PC-9 (cell line): ENCODE measurements at places on chromosomes 6 and 20. TPM values are rescaled to one million over a fixed set of nuclear protein-coding genes. Genes with fewer than 3 reads are reported as not detected.

ANGPT4 gene
- not detected in 2 replicates for total RNA-seq

RNF39 gene
- total RNA-seq = 7.3 and 7.5 TPM in 2 replicates

CLVS2 gene
- not detected in 2 replicates for total RNA-seq

ELOVL2 gene
- 0.23 and 0.41 TPM in 2 replicates for total RNA-seq

SLC26A8 gene
- total RNA-seq = not detected in 2 replicates

- peak; percentile 81 for DNase-seq
- no peaks in the 10 kb centered on the region for H3K27me3 ChIP-seq
- H3K4me3 ChIP-seq = peak overlapping the region; percentile 11; the same call in 1 of the 2 replicates
- H3K27ac ChIP-seq = peak overlapping the region; percentile 72
- no peaks in the 10 kb centered on the region for H3K36me3 ChIP-seq
Observed at GRCh38 chr6:104253236-104253635, 606.5 kb downstream of the HACE1 start.

- no peaks in the 10 kb centered on the region for H3K36me3 ChIP-seq
- no peak overlapping the region for H3K4me3 ChIP-seq
- H3K27me3 ChIP-seq = no peaks in the 10 kb centered on the region
- no peaks in the 10 kb centered on the region for H3K4me1 ChIP-seq
- peak; percentile 3 for DNase-seq
- H3K27ac ChIP-seq = no peak overlapping the region
Observed at GRCh38 chr6:130923350-130923749, 96.1 kb downstream of the SMLR1 start.

- H3K4me1 ChIP-seq = no peaks in the 10 kb centered on the region
- H3K27me3 ChIP-seq = no peaks in the 10 kb centered on the region
- H3K4me3 ChIP-seq = no peak overlapping the region
- no peak for DNase-seq
- no peak overlapping the region for H3K27ac ChIP-seq
Observed at GRCh38 chr6:1965596-1966224, 279.7 kb downstream of the GMDS start.

DNA sequence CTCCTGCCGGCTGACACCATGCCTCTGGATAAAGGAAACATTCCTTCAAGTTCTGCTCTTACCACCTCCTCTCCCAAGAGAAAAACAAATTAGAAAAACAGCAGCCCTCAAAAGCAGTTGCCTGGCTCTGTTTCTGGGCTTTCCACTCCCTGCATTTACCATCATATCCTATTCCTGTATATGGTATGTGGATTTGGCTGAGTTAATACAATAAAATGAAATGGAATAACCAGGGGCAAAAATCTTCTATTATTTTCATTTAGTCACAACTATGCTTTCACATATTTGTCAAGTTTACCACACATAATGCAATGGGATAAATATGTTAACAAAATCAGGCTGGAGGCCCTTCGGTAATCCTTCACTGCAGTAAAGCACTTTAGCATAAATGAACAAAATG is 34.3 kb downstream of the COL12A1 start:
- H3K4me1 ChIP-seq = peaks cover 8% of the 10 kb centered on the region; the same call in 1 of the 2 replicates
- H3K36me3 ChIP-seq = no peaks in the 10 kb centered on the region
- H3K27me3 ChIP-seq = no peaks in the 10 kb centered on the region
- DNase-seq = no peak
- no peak overlapping the region for H3K4me3 ChIP-seq
- no peak overlapping the region for H3K27ac ChIP-seq

DNA sequence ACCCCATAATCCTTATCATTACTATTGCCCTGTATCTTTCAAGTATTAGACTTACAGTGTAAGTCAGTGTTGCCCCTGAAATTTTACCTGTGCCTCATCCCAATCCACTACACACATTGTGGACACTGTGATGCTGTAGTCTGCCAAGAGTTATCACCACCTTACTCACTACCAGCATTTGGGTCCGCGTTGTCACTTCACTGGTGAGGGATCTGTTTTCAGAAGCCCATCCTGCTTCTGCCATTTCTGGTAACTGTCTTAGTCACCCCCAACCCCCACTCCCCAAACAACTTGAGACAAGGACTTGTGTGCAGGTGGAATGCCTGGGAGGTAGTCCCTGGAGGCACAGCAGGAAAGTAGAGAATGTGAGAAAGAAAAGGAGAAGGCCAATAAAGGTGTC is 6.0 kb upstream of the RAB44 start:
- H3K4me3 ChIP-seq = no peak overlapping the region
- peaks cover 27% of the 10 kb centered on the region for H3K4me1 ChIP-seq
- no peak for DNase-seq
- H3K27me3 ChIP-seq = no peaks in the 10 kb centered on the region

- H3K27ac ChIP-seq = no peak overlapping the region
- DNase-seq = no peak
- no peak overlapping the region for H3K4me3 ChIP-seq
Observed at GRCh38 chr20:46205349-46205748, 87.2 kb downstream of the CD40 start.

DNA sequence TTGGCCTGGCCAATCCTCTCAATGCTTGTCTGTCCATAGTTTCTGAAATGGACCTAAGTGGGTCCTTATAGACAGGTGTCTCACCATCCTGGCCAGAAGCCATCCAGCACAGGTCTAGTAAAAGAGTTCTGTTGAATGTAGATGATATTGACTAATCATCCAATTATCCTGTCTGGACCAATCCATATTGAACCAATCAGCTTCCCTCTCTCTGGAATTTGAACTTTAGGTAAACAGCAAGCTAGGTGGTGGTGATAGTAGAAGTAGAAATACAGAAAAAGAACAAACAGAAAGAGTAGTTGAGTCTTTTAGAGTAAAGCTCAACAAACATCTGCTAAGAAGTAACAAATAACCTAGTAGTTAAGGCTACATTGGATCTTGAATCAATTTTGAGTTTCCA is 9.5 kb upstream of the PNRC1 start:
- H3K27me3 ChIP-seq = no peaks in the 10 kb centered on the region
- no peak overlapping the region for H3K4me3 ChIP-seq
- no peak overlapping the region for H3K27ac ChIP-seq
- H3K36me3 ChIP-seq = no peaks in the 10 kb centered on the region

DNA sequence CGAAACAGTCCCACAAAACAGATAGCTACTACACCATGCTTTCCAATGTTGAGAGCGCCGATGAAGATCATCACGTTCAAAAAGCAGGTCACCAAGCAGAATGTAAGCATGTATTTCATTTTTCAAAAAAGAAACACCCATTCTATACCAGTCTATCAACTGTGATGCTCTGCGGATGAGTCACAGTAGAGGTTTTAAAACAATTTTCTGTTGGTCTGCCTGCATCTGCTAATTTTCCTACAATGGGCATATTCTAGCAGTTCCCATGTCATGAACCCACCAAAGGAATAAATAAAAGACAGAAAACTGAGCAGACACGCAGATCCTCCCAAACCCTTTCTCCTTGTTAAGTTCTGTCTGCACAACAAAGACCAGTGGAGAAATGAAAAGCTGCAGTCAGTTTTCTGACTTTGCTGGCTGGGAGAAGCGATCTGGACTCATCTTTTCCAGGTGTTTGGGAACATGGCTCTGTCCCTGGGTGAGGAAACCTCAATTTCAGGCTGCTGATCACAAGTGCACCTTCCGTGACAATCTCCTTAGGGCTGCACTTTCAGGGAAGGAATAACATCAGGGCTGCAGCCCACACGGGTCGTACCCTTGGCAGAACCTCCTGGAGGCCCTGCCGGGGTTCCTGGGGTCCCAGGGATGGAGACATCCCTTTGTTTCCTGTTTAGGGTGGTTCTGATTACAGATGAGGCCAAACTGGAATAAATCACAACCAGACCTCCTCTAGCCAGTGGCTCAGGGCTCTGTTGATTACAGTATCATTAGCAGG is 200.1 kb downstream of the BMP7 start:
- peaks cover 30% of the 10 kb centered on the region for H3K4me1 ChIP-seq
- no peaks in the 10 kb centered on the region for H3K36me3 ChIP-seq
- DNase-seq = no peak

DNA sequence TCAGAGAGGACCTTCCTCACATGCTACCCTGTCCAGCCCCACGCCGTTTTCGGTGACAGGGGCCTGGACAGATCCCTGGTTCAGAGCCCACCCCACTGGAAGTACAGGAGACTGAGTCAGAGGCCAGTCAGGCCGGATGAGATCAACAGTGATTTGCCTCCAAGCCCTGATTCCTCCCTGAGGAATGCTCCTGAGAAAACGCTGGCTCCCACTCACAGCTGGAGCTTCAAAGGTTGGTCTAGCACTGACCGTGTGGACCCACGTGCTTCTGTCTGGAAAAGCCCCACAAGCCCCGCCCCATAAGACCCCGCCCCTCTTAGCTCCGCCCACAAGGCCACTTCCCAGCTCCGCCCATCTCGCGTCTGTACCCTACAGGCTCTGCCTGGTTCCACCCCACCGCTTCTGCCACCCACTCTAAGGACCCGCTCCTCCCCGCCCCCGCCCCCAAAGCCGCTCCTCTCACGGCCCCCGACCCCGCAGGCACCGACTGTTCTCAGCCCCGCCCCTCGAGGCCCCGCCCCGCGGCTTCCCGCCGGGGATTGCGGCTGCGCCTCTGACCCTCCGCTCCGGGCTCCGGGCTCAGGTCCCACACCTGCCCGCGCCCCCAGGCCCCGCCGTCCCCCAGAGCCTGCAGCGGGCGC is 64.9 kb upstream of the BHLHE23 start:
- no peaks in the 10 kb centered on the region for H3K36me3 ChIP-seq
- peaks cover 83% of the 10 kb centered on the region for H3K27me3 ChIP-seq
- no peak overlapping the region for H3K4me3 ChIP-seq
- H3K4me1 ChIP-seq = no peaks in the 10 kb centered on the region

DNA sequence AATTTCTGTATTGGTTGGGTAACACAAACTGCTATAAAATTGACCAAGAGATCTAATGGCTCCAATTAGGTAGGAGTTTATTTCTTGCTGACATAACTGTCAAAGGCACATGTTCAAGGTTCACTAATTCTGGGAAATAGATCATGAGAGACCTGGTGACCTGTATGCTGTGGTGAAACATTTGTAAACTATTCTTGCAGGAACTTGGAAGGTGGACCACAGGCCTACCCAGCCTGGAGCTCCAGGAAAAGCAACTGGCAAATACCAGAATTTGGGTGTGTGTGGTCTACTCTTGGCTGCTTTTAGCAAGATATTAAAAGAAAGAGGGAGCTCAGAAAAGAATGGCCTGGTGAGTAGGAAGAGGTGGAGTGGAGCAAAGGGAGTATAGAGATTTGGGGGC is 184.6 kb downstream of the QKI start:
- no peak for DNase-seq
- H3K4me1 ChIP-seq = no peaks in the 10 kb centered on the region
- H3K4me3 ChIP-seq = no peak overlapping the region
- H3K27ac ChIP-seq = no peak overlapping the region
- peaks cover 62% of the 10 kb centered on the region for H3K27me3 ChIP-seq

DNA sequence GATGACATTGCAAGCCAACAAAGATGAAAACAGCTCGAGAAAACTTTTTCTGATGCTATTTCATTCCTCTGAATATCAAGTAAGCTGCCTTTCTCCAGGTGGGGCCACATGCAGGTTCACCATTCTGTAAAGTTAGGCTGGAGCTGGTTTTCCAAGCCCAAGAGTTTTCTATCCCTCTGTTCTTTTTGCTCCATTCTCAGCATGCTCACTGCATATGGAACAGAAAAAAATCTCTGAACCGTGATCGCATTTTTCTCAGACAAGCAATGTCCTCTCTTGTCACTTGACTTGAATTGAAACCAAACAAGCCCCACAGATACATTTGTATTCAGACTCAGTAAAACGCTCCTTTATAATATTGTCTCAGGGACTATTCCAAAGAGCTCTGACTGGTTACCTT is 451.6 kb downstream of the FRK start:
- no peaks in the 10 kb centered on the region for H3K36me3 ChIP-seq
- H3K27me3 ChIP-seq = no peaks in the 10 kb centered on the region
- no peak for DNase-seq
- H3K4me3 ChIP-seq = no peak overlapping the region
- H3K27ac ChIP-seq = no peak overlapping the region

DNA sequence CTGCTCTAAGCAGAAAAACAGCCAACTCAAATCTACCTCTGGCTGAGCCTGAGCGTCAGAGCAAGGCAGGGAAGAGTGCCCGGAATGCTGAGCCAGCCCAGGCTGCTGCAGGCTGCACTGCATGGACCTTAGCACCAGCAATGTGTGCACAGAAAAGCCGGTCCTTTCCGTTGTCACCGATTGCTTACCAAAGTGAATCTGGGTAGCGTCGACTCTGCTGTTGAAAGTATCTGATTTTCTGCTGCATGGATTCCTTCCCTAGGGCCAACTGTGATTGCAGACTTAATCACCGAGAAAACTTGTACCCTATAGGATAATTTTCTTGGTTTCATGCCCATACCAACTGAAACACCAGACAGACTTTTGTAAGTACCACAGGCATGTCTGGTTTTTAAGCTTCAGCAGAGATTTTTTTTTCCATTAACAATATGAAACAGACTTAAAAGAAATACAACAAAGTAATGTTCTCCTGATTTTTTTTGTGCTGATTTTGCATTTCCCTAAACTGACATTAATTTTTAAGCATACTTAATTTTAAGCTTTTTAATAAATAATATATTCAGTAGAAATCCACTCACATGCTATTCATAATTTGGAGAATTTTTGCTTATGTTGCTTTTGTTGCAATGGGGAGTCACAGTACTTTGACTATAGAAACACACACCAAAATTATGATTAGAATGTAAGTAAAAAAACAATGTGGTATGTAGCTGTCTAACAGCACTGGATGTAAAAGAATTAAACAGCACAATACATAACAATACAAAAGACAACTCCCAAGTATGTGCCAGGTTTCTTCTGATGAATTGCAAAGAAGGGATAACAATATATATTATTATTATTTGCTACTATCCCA is 218.0 kb downstream of the THBS2 start:
- H3K27ac ChIP-seq = no peak overlapping the region
- H3K36me3 ChIP-seq = no peaks in the 10 kb centered on the region
- H3K4me3 ChIP-seq = no peak overlapping the region

GRCh38 chr6:106490030-106490429 is 129.5 kb downstream of the CRYBG1 start:
- H3K4me3 ChIP-seq = no peak overlapping the region
- H3K27me3 ChIP-seq = no peaks in the 10 kb centered on the region
- H3K27ac ChIP-seq = peak overlapping the region; percentile 87
- no peaks in the 10 kb centered on the region for H3K36me3 ChIP-seq
- peaks cover 36% of the 10 kb centered on the region for H3K4me1 ChIP-seq

GRCh38 chr6:118451839-118452238 is 96.3 kb upstream of the PLN start:
- DNase-seq = no peak
- H3K4me1 ChIP-seq = no peaks in the 10 kb centered on the region
- H3K36me3 ChIP-seq = no peaks in the 10 kb centered on the region
- no peak overlapping the region for H3K27ac ChIP-seq
- H3K4me3 ChIP-seq = no peak overlapping the region
- no peaks in the 10 kb centered on the region for H3K27me3 ChIP-seq

GRCh38 chr6:149223904-149224351 is 93.6 kb upstream of the TAB2 start:
- no peaks in the 10 kb centered on the region for H3K27me3 ChIP-seq
- DNase-seq = no peak
- no peaks in the 10 kb centered on the region for H3K36me3 ChIP-seq
- no peak overlapping the region for H3K4me3 ChIP-seq
- no peaks in the 10 kb centered on the region for H3K4me1 ChIP-seq
